Stomach (tissue), 19 donors: ENCODE measurements at places on chromosomes 5 and 9. TPM values are rescaled to one million over a fixed set of nuclear protein-coding genes. Genes with fewer than 3 reads are reported as not detected.

The GLRA1 gene
- not detected for total RNA-seq

GRCh38 chr5:131854134-131854533 is 57.3 kb upstream of the FNIP1 start:
- DNase-seq: no peak
- no peak overlapping the region for H3K27ac ChIP-seq
- no peaks in the 10 kb centered on the region for H3K36me3 ChIP-seq
- H3K4me3 ChIP-seq: no peak overlapping the region

- H3K4me1 ChIP-seq: peaks cover 31% of the 10 kb centered on the region
- H3K36me3 ChIP-seq: no peaks in the 10 kb centered on the region
- H3K27ac ChIP-seq: no peak overlapping the region
- no peak for DNase-seq
- no peak overlapping the region for H3K4me3 ChIP-seq
These were observed 99.8 kb downstream of the SLC44A1 start for GRCh38 chr9:105344283-105344682.

DNA sequence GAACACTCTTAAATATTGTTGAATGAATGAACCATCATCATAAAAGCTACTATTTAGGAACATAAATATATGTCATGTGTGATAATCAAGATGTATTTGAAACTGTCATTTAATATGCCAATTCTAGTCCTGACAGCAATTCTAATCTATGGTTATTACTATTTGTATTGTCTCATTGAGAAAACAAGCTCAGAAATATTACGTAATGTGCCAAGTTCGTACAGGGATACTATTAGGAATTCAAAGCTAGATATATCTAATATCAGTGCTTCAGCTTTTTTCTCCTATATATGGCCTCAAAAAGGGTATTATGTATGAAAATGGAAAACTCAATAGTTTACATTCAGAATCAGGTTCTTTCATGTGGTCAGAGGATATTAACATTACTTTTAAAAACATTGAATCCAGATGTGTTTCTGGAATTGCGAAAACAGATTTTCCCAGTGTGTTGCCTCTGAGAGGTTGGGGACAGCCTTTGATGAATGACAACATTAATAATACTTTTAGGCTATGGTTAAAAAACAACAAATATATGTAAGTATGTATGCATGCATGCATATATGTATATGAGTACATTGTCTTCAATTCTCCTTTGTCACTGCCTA is 95.1 kb downstream of the KCTD16 start:
- H3K4me3 ChIP-seq: no peak overlapping the region
- H3K27ac ChIP-seq: no peak overlapping the region
- H3K4me1 ChIP-seq: no peaks in the 10 kb centered on the region
- H3K36me3 ChIP-seq: no peaks in the 10 kb centered on the region
- no peak for DNase-seq

DNA sequence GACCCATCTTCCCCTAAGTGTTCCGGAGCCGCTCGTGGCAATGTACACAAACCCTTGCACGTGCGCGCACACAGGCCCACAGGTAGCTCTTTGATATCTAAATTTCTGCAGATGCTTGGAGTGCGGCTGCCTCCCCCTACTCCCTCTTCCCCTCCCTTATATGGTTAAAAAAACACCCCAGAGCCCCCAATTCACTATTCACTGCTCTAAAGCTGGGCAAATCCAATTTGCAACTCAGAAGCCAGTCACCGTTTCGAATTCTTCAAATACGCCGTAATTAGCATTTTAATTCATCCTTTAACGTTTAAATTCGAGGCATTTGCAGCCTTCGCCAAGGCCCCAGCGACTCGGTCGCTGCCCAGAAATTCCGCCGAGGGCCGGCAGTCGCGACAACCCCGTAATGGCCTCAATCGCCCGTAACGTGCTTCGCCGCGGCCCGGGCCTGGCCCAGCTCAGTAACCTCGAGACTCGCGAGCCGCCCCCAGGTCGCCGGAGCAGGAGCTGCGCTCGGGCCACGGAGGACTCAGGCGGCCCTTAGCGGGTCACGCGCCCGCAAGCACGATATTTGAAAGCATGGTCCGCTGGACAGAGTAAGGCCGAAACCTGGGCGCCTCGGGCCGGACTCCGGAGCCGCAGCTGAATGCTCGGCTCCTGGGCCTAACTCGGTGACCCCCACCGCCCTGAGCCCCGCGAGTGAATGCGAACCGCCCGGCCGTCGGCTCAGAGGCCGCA is 1.3 kb downstream of the IRX2 start:
- H3K4me3 ChIP-seq: peak overlapping the region; percentile 48
- H3K27ac ChIP-seq: peak overlapping the region; percentile 68
- peaks cover 18% of the 10 kb centered on the region for H3K4me1 ChIP-seq
- H3K27me3 ChIP-seq: peaks cover 26% of the 10 kb centered on the region
- peak; percentile 38 for DNase-seq

The IRX1 gene
- not detected for total RNA-seq

The SURF1 gene
- total RNA-seq: 1.8 TPM

The CANX gene
- total RNA-seq: 342 TPM

GRCh38 chr5:138953387-138954256 is 78.5 kb upstream of the LRRTM2 start:
- H3K27ac ChIP-seq: peak overlapping the region; percentile 75
- peak; percentile 87 for DNase-seq
- H3K4me3 ChIP-seq: no peak overlapping the region
- peaks cover 6% of the 10 kb centered on the region for H3K36me3 ChIP-seq

GRCh38 chr5:180602481-180603075 is 11.3 kb upstream of the SCGB3A1 start:
- H3K4me3 ChIP-seq: no peak overlapping the region
- H3K27ac ChIP-seq: no peak overlapping the region
- no peaks in the 10 kb centered on the region for H3K36me3 ChIP-seq
- H3K4me1 ChIP-seq: no peaks in the 10 kb centered on the region

GRCh38 chr9:119556129-119556875 is 187.1 kb upstream of the BRINP1 start:
- H3K36me3 ChIP-seq: no peaks in the 10 kb centered on the region
- H3K4me3 ChIP-seq: peak overlapping the region; percentile 35
- peaks cover 14% of the 10 kb centered on the region for H3K4me1 ChIP-seq
- peak; percentile 74 for DNase-seq
- peak overlapping the region; percentile 11 for H3K27ac ChIP-seq

The FSTL4 gene
- 0.37 TPM for total RNA-seq

GRCh38 chr9:21889673-21890072 is 87.2 kb downstream of the MTAP start:
- no peaks in the 10 kb centered on the region for H3K27me3 ChIP-seq
- H3K36me3 ChIP-seq: peaks cover 21% of the 10 kb centered on the region
- no peak overlapping the region for H3K4me3 ChIP-seq
- DNase-seq: no peak
- H3K27ac ChIP-seq: no peak overlapping the region

DNA sequence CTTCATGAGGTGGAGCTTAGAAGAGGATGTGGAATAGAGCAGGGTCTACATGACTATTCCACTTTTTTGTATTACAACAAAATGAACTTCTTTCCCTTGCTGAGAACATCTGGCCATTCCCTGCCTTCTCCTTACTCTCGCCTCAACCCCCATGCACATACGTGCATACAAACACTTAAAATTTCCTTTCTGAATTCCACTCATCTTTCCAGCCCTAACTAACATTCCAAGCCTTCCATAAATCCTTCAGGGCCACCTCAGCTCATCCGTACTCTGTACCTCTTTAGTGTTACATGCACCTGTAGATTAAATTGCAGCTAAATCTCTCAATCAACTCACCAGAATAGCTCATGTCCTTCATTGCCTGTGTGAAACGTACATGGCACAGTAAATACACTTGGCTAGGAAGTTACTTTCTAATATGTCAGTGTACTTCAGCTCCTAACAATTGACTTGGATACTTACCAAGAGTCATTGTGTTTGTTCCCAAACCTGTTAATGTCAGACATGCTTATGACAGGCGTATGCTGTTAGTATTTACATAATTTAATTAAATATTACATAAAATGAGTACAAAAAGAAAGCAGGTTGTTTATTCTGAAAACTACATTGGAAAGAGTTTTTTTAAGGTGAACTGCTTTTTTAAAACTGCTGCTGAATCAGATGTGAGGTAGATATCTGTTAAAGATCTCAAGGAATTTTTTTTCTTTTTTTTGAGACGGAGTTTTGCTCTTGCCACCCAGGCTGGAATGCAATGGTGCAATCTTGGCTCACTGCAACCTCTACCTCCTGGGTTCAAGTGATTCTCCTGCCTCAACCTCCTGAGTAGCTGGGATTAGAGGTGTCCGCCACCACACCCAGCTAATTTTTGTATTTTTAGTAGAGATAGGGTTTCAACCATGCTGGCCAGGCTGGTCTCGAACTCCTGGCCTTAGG is 55.7 kb downstream of the GLIS3 start:
- H3K27ac ChIP-seq: peak overlapping the region; percentile 21
- no peaks in the 10 kb centered on the region for H3K36me3 ChIP-seq
- H3K4me1 ChIP-seq: no peaks in the 10 kb centered on the region
- H3K4me3 ChIP-seq: no peak overlapping the region

The MARVELD2 gene
- total RNA-seq: 20.9 TPM

GRCh38 chr5:157603333-157604190 is 28.0 kb upstream of the ADAM19 start:
- H3K27ac ChIP-seq: no peak overlapping the region
- H3K4me3 ChIP-seq: no peak overlapping the region
- no peaks in the 10 kb centered on the region for H3K36me3 ChIP-seq
- no peaks in the 10 kb centered on the region for H3K4me1 ChIP-seq
- no peaks in the 10 kb centered on the region for H3K27me3 ChIP-seq

The PCDHAC2 gene
- total RNA-seq: not detected

The TAF11L10 gene
- not detected for total RNA-seq

DNA sequence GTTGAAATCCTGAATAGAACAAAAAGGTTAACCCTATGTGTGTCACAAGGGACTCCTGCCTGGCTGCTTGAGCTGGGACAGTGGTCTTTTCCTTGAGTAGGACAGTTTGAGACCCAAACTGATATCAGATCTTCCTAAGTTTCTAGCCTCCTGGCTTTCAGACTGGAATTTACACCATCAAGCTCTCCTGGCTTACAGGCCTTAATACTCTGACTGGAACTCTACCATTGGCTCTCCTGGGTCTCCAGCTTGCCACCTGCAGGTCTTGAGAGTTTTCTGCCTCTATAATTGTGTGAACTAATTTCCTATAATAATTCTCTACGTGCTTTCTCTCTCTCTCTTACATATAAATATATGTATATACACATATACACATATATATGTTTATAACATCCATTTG is 112.5 kb downstream of the PRR16 start:
- H3K4me3 ChIP-seq: no peak overlapping the region
- no peaks in the 10 kb centered on the region for H3K4me1 ChIP-seq
- no peaks in the 10 kb centered on the region for H3K27me3 ChIP-seq
- H3K36me3 ChIP-seq: no peaks in the 10 kb centered on the region

DNA sequence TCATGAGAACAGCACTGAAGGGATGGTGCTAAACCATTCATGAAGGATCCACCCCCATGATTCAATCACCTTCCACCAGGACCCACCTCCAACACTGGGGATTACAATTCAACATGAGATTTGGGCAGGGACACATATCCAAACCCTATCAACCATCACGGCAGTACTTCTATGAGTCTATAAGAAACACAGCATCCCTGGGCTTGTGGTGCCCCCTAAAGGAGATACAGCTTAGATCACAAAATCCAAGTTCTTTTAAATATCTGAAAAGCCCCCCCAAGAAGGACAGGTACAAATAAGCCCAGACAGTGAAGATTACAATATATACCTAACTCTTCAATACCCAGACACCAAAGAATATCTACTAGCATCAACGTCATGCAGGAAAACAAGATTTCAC is 233.7 kb upstream of the ADRA1B start:
- H3K27me3 ChIP-seq: no peaks in the 10 kb centered on the region
- no peak overlapping the region for H3K27ac ChIP-seq
- DNase-seq: no peak
- H3K4me1 ChIP-seq: no peaks in the 10 kb centered on the region
- no peaks in the 10 kb centered on the region for H3K36me3 ChIP-seq

DNA sequence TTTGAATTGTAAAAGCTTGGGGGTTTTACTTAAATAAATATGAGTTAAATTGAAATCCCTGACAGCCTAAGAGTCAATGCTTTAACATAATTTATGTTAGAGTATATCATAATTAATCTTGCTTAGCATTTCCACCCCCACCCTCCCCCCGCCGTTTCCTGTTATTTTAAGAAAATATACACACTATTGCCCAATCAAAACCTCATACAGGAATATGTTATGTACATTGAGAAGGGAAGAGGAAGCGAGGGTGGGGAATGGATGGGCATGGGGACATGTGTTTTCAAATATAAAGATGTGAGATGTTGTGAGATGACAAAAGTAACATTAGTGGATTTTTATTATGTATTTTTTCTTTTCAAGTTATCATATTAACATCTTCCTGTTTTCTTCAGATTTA is 561.1 kb upstream of the MEF2C start:
- no peaks in the 10 kb centered on the region for H3K27me3 ChIP-seq
- no peak overlapping the region for H3K27ac ChIP-seq
- H3K36me3 ChIP-seq: no peaks in the 10 kb centered on the region
- H3K4me1 ChIP-seq: no peaks in the 10 kb centered on the region
- H3K4me3 ChIP-seq: no peak overlapping the region
- DNase-seq: no peak

DNA sequence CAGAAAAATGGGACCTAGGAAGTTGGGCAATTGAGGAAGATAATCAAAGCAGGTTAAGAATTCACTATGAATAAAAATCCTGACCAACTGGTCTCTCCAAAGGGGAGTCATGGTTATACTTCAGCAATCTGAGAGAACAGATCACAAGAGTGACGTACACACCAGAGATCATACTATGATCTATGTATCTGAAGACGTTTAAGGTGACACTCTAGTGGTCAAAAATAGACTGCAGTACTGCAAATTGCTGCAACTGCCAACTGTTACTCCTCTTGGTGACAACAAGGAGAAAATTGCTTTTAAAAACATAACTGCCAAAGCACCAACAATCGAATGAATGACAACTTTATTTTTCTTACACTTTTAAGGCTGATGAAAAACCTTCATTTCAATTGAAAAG is 4.9 kb downstream of the AK6 start:
- no peak for DNase-seq
- no peaks in the 10 kb centered on the region for H3K4me1 ChIP-seq
- H3K36me3 ChIP-seq: peaks cover 65% of the 10 kb centered on the region
- no peak overlapping the region for H3K27ac ChIP-seq

The PTPN3 gene
- 4.7 TPM for total RNA-seq

The HTR4 gene
- total RNA-seq: not detected

- H3K27ac ChIP-seq: no peak overlapping the region
- no peaks in the 10 kb centered on the region for H3K4me1 ChIP-seq
- H3K36me3 ChIP-seq: no peaks in the 10 kb centered on the region
- H3K4me3 ChIP-seq: no peak overlapping the region
- no peaks in the 10 kb centered on the region for H3K27me3 ChIP-seq
These were observed 36.0 kb upstream of the NPM1 start for GRCh38 chr5:171351536-171352073.
